ENCODE measurements at places on chromosomes 3 and 15.

DNA sequence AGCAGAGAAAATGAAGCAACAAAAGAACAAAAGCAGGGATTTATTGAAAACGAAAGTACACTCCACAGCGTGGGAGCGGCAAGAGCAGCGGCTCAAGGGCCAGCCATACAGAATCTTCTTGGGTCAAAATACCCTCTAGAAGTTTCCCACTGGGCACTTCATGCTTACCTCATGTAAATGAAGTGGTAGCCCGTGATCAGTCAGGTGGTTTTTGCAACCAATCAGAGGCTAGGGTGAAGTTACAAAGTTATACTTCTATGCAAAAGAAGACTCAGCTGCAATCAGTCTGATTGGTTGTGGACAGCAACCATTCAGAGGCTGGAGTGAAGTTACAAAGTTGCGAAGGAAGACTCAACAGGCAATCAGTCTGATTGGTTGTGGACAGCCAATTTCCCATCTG lies 37.8 kb upstream of the TRH start:
- DNase-seq: peak; percentile 72

DNA sequence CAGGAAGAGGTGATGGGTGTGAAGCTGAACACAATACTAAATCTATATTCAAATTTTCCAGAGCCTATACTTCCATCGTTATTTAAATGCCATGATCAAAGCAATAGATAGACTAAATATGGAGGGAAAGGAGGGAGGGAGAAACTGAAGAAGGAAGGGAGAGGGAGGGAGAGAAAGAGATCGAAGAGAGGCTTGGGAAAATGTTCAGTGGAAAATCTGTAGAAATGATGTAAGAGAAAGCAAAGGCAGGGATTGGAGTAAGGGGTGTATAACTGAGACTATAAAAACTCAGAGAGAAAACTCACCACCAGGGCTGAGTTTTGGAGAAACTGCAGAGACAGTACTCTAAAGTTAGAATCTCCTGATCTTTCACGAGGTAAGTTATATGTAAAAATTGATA lies at the start of gene OSTN:
TSS of gene OSTN (plus strand) at position 310 of the 400 bp plus-strand sequence. CDS start 13,292 bp downstream, outside the sequence.
- DNase-seq: no peak

DNA sequence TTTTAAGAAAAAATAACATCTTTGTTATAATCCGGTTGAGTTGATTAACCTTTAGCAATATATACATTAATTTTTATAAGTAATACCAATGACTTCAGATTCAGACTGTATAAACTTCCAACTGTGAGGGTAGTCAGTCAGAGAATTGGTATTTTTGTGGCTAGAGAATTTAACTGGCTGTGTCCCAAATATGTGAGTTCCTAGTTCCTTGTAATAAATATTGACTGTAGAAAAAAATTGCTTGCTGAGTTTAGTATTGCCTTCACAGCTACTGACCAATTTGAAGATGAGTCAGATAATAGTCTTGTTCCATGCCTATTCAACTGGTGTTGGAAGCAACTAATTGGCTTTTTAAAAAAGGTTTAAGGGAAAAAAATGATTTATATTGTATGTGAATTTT lies 210.8 kb downstream of the GAP43 start:
- no peak for DNase-seq

GRCh38 chr15:57082054-57082728 lies 163.7 kb downstream of the TCF12 start:
- DNase-seq: no peak
